Kidney (tissue), 22 donors: ENCODE measurements at places on chromosomes 1 and 21.

- no peak for DNase-seq
Measured at GRCh38 chr1:8426996-8427395, 109.1 kb downstream of the SLC45A1 start.

DNA sequence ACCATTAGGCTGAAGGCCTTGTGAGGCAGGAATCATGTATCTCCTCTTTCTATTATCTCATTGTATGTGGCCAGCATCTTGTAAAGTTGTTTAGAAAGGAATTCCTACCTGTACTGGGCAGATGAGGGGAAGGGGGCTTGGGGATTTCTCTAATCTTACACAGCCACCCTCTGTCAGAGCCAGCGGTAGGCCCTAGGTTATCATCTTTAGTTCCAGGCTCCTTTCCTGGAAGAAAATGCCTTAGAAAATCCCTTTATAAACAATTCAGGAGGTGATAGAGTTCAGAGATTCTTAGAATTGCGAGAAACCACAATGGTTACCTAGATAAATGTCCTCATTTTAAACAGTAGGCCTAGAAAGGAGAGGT lies 35.2 kb downstream of the DPT start:
- DNase-seq = no peak

DNA sequence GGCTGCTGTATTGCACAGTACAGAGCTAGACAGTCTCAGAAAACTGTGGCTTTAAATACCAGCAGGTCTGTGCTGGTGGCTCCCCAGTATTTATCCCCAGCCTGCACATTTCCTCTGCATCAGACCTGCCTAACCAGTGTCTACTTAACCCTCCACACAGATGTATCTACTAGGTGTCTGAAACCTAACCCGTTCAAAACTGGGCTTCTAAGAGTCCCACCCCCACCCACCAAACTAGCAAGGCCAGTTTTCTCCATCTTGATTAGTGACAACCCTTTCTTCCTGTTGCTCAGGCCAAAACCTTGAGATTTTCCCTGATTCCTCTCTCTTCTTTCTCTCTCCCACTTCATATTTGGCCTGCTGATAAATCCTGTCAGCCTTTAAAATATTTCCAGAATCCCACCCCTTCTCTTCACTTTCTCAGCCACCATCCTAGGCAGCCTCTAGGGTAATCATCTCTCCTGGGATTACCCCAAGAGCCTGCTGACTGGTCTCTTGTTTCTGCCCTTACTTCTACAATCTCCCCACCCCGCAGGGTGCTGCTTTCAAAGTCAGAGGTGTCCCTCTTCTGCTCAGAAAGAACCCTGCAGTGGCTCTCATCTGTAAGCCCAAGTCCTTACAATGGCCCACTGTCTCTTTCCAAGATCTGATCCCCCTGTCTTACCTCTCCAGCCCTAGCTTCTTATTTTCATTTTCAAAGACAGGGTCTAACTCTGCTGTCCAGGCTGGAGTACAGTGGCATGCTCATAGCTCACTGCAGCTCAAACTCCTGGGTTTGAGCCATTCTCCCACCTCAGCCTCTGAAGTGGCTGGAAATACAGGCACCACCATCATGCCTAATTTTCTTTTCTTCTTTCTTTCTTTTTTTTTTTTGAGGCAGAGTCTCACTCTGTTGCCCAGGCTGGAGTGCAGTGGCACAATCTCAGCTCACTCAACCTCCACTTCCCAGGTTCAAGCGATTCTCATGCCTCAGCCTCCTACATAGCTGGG lies 45.2 kb downstream of the H3-3A start:
- no peak for DNase-seq

GRCh38 chr1:90550626-90551406 lies 166.3 kb downstream of the BARHL2 start:
- DNase-seq = no peak

DNA sequence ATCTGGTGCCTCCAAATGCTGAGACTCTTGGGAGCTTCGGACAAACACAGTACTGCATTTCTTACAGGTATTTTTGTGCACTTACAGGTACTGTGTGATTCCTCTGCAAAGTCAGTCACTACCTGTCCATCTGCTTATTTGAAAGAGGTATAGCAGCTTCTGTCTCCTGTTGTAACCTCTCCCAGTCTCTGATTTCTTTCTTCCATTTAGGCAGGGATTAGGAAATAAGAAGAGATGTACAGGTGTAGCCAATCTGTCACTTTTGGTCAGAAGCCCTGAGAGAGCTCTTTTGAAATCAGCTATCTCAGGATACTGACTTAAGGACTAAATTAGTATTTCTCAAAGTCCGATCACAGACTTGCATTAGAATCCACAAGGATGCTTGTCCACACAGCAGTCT lies 54.0 kb downstream of the AKT3 start:
- no peak for DNase-seq

GRCh38 chr1:2554621-2555387 lies 1.4 kb upstream of the TNFRSF14 start:
- no peak for DNase-seq

DNA sequence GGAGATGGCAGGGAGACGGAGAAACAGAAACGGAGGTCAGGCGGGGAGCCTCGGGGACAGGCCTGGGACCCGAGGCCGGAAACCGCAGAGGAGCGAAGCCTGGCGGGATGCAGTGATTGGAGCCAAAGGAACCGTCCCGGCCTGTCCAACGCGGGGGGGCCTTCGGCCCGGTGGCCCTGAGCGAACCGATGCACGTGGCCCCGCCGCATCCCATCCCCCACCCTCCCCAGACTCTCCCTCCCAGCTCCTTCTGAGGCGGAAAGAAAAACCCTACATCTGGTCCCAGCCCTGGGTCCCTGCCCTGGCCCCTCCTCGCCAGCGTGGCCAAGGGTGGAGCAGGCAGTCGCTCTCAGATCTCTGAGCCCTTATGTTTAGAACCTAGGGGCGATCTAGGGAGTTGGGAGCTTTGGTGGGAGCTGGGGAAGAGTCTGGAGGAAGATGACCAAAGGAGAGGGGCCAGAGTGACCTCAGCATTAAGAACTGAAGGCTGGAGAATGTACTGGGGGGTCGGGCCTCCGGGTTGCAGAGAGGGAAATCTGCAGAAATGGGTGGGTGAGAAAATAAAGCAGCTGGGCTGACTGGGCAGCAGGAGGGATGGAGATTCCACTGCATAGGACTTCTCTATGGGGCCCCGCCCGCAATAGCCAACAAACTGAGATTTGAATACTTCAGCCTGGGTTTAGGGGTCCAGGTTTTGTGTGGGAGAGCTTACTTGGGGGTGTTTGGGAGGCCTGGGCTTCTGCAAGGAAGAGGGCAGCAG lies 1.5 kb upstream of the CRABP2 start:
- DNase-seq = peak; percentile 89

DNA sequence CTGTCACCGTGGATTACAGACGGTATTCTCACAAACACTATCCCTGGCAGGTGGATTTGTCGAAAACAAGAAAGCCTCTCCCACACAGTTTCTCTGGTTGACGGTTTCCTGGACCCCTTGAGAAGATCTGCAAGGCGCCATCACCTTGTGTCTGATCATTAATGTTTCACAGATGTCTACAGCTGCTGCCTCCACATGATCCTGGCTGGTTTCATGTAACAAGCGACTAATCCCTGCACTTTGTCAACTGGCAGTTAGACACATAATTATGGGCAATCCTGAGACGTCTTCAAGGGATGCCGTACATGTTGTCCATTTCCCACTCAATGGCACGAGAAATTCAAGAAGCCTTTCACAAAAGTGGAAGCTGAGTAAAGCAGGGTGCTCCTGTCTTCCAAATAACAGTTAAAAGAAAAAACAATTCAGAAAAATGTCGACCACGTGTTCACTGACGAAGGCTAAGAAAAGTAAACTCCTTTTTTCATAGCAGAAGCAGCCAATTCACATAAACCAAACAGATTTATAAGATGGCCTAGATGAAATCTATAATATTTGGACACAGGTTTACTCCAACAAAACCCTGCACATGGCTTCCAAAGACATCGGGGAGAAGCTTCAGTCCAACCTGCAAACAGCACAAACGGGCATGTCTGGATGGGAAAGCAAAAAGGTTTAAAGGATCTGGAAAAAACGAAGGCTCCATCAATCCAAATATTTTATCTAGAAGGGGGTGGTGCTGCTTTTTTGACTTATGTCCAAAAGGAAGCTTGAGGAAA lies 52.2 kb downstream of the CAPZB start:
- peak; percentile 72 for DNase-seq

DNA sequence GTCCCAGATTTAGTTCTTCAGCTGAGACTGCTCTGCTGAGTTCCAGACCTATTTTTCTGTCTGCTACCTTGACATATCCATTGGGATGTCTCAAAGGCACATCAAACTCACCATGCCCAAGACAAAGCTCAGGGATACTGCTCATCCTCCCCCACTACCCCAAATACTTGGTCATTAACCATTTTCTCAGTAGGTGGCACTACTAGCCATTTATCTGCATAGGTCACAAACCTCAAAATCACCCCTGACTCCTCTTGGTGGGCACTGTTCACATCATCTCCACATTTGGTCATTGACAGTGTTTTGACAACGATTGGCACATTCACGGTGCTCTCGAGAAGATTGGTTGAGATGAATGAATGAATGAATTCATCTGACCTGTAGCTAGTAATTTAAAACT lies 32.1 kb downstream of the CACNA1S start:
- no peak for DNase-seq

GRCh38 chr1:80218112-80218511 lies 1211.6 kb upstream of the ADGRL4 start:
- no peak for DNase-seq

- no peak for DNase-seq
Measured at GRCh38 chr1:65020774-65021173, 54.4 kb upstream of the JAK1 start.

GRCh38 chr1:20074725-20075171 lies 4.8 kb downstream of the PLA2G5 start:
- no peak for DNase-seq

DNA sequence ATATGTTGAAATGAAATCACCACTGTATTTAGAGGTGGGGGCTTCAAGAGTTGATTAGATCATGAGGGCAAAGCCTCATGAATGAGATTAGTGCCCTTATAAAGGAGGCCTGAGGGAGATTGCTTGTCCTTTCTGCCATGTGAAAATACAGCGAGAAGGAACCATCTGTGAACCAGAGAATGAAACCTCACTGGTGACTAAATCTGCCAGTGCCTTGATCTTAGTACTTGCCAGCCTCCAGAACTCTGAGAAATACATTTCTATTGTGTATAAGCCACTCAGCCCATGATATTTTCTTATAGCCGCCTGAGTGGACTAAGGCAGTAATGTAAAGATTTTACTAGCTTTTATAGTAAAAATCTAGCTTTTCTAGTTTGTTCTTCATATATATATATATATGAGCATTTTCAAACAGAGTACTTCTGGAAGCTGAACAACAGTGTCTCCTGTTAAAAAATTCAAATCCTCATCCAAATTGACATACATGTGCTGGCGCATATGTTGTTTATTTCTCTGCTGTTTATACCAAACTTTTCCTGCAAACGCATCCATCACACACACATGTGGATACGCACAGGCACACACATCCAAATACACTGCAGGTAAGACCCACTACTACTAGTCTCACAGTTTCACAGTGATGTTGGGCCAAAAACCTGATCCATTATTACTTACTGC lies 213.1 kb downstream of the RGS7 start:
- no peak for DNase-seq

- no peak for DNase-seq
Measured at GRCh38 chr1:205579711-205580110, 52.1 kb downstream of the ELK4 start.

GRCh38 chr1:59123081-59123681 lies 173.7 kb upstream of the FGGY start:
- DNase-seq = no peak

DNA sequence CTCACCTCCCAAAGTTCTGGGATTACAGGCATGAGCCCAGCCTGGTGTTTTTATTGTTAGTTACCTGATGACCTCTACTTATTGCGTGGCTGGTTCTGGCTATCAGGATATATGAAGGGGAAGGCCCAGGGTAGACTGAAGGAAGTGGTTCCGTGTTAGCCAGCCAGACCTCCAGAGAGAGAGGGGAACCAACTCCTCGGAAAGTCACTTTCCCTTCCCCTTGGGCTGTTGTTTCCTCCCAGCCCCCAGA lies 2.5 kb upstream of the RCSD1 start:
- no peak for DNase-seq

GRCh38 chr1:165355977-165356811 lies at the start of gene LMX1A:
LMX1A (minus strand) TSS chr1:165356715; CDS start chr1:165355559, 1,156 bp downstream.
- peak; percentile 70 for DNase-seq

- no peak for DNase-seq
Measured at GRCh38 chr1:163796394-163796821, 474.7 kb downstream of the NUF2 start.

- DNase-seq = no peak
Measured at GRCh38 chr1:156050376-156050775, 3.2 kb downstream of the UBQLN4 start.

GRCh38 chr1:112687785-112688496 lies 13.5 kb downstream of the MOV10 start:
- DNase-seq = no peak

GRCh38 chr1:179380299-179380698 lies 14.5 kb downstream of the AXDND1 start:
- DNase-seq = no peak

GRCh38 chr21:46567348-46567747 lies 37.5 kb downstream of the S100B start:
- no peak for DNase-seq

GRCh38 chr1:105419030-105419429 lies 1637.4 kb upstream of the PRMT6 start:
- DNase-seq = no peak

DNA sequence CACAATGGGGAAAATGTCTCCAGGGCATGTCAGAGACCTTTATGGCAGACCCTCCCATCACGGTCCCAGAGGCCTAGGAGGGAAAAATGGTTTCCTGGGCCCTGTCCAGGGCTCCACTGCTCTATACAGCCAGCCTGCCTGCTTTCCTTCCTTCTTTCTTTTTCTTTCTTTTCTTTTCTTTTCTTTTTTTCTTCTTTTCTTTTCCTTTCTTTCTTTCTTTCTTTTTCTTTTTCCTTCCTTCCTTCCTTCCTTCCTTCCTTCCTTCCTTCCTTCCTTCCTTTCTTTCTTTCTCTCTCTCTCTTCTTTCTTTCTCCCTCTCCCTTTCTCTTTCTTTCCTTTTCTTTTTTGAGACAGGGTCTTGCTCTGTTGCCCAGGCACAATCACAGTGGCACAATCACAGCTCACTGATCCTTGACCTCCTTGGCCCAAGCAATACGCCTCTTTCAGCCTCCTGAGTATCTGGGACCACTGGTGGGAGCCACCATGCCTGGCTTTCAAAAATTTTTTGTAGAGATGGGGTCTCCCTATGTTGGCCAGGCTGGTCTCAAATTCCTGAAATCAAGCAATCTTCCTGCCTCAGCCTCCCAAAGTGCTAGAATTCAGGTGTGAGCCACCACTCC lies 106.9 kb downstream of the BACH1 start:
- no peak for DNase-seq

GRCh38 chr1:227776331-227776771 lies 39.1 kb upstream of the PRSS38 start:
- peak; percentile 29 for DNase-seq

DNA sequence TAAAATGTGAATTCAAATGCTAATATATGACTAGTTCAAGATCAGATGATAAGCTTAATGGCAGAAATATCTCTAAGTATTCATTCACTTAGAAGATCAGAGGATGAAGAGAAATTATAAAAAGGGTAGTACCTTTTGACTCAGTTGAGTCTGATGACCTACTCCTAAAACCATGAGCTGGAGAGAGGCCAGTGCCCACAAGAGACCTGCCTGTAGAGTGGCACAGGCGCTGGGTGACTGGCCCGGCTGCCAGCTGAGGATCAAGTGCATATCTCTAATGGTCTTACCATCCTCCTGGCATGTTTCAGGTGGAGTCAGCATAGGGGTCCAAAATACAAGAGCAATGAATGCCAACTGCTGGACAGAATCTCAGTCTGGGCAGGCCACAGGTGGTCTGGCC lies 14.1 kb downstream of the DDAH1 start:
- DNase-seq = no peak
